ENCODE measurements at places on chromosomes 4 and X.

DNA sequence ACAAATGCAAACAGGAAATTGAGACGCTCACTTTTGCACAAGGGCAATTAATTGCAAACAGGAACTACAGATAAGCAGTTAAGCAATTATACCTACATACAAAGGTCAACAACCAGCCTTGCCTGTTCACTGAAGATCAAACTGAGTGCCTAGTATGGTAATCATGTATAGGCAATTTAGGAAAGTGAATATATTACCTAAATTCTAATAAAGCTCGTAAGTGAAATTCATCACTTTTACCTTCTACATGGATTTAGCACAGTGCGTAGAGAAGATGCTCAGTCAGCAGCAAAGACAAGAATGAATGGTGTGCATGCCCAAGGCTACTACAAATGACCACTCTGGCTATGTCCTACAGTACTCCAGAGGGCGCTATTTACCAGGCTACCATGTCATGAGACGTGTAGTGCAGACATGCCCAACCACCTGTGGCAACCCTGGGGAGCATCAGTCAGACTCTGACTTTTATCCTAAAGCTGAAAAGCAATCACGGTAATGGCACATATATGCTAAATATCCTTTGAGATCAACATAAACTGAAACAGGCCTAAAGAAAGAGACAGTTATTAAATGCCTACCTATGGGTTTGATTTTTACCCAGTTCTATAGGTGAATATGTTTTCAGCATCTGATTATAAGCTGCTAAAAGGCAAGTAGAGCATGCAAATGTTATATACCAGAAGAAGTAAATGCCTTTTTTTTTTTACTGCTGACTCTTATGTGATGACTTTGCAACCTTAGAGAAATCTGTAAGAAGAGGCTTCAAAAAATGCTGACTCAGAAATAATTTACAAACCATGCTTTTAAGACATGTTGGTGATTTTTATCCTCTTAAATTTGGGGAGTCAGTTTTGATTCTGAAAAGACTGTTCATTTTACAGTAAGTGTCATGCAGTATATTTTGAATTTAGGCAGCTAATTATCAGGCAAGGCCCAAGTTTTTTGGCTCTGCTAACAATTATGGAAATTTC lies 178.0 kb downstream of the PPP3CA start:
- DNase-seq, result no peak

DNA sequence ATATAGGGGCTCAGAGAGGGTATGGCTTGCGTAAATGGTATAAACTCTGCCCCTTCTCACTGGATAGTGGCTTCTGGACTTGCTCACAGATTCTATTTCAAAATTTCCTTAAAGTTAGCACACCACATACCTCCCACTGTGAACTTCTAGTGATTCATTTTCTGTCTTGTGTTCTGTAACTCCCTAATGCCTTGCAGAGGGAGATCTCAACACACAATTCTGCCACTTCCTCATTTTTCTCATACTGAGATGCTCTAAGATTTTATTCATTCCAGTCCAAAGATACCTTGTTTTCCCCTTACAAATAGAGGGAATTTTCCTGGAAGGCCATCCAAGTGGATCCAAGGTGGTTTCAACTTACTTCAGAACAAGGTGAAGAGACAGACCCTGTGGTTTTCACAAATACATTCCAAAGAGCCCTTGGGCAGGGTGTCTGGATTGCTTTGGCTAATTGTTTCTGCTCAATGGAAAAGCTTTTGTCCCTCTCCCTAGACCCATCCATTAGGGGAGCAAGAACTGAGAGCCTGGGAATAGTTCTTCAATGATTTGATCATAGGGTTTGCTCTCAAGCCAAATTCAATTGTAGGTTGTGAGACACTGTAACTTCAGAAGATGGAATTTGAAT lies 52.1 kb upstream of the CAPN6 start:
- no peak for DNase-seq

DNA sequence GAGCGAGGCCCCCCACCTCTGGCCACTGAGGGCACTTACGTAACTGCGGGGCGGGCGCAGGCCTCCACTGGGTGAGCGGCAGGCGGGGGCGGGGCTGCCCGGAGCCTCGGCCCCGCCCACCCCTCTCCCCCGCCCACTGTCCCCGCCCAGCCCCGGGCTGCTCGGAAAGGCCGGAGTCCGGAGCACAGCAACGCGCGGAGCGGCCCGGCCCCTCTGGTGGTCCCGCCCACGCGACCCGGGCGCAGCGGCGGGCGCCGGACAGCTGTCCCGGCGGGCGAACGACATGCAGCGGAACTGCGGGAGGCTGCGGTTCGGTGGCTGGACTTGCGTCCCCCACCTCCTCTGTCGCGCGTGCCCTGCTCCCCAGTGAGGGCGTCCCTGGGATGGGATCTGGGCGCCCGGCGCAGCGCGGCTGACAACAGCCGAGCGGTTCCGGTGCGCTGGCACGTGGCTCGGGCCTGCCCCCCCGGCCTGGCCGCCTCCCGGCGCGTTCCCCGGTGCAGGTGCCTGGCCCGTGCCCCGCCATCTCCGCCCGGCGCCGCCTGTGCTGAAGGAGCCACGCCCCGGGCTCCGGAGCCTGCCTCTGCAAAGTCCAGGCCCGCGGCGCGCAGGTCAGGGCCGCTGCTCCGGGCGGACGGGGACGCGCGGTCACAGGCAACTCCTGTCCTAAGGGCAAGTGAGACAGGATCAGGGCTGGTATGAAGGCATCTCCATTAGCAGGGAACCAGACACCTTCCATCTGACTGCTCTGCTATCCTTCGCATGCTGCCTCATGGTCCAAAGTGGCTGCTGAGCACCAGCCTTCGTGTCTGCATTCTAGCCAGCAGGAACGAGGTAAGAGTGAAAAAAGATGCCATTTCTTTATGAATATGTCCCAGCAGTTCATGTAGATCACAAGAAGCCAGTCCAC lies 21.8 kb upstream of the JAKMIP1 start:
- no peak for DNase-seq

DNA sequence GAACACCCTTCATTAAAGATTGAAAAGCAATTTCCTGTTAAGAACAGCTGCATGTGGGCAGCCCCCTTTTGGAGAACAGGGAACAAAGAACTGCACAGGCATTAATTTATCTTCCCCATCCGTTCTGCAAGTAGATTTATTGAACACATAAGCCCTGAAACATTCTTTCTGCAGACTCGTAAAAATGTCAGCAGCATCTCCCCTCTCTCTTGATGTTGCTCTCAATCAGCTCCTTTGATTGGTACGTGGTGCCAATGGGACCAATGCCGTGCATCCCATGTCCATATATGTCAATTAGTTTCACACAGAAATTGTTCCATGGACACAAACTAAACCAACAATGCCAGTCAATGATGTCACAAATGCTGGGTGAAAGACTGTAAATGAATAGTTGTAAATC lies 228.5 kb upstream of the RASGEF1B start:
- DNase-seq, result no peak

DNA sequence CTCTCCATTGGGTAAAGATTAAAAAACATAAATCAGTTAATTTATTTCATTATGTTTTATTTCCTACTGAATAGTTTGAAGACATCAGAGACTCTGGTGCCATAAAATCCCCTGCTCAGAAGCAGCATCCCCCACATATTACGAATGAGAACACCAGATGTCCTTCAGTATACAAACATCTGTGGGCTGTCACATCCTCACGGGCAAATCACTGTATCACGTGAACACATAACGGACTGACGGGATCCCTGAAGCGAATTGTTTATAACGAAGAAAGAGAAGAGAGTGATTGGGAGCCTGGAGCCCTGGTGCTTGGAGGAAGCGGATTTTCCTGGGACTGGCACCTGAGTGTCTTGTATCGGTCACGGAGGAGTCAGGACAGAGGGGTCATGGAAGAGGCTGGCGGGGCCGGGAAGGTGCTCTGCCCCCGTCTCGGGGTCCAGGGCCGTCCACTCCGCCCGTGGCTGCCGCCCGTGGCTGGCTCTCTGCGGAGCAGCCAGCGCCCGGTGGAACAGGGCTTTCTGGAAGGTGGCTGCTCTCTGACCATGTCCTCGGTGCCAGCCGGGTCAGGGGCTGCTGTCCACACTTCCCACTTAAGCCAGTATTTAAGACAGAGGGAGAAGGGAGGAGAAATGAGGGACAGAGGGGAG lies 452.7 kb upstream of the FAT1 start:
- no peak for DNase-seq

GRCh38 chrX:68703369-68703768 lies 55.9 kb downstream of the STARD8 start:
- DNase-seq, result no peak

GRCh38 chr4:41213625-41214135 lies 662 bp downstream of the APBB2 start:
- DNase-seq, result no peak

- no peak for DNase-seq
Observed at GRCh38 chr4:24867251-24867650, 45.6 kb downstream of the CCDC149 start.

GRCh38 chr4:149910604-149911350 lies 95.1 kb upstream of the IQCM start:
- DNase-seq, result no peak

- DNase-seq, result no peak
Observed at GRCh38 chr4:163550869-163551267, 56.4 kb downstream of the TMA16 start.

- DNase-seq, result no peak
Observed at GRCh38 chr4:18041114-18041513, 19.6 kb upstream of the LCORL start.

GRCh38 chr4:55993994-55994663 lies 45.4 kb downstream of the CEP135 start:
- DNase-seq, result no peak

DNA sequence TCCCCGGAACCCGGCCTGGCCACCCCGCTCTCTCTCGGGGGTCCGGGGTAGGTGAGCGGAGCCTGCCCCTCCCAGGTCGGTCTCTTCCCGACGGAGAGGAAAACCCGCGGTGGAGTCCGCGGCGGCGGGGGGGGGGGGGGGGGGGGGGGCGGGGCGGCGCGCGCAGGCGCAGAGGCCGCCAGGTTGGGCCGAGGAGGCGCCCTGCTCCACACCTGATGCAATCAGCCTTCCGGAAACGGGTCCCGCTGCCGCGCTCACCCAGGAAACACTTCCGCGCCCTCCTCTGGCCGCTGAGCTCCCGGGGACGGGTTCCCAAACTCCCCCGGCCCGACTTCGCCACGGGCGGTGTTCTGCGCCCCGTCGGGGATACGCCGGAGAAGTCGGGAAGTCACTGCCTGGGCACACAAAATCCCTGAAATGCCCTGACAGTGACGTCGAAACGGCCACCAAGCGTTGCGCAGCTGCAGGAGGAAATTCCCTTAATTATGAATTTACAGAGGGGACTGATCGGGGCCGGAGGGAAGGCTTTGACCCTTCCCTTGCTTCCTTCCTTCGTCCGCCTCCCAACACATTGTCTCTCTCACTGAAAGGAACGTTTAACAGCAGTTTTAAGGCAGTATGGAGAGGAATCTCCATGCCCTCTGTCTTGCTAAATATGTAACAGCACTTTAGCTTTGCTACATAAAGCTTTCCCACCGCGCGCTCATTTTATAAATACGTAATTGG lies 2.1 kb upstream of the APBB2 start:
- DNase-seq, result no peak

GRCh38 chr4:121758925-121759568 lies 5.9 kb downstream of the SMIM43 start:
- DNase-seq, result no peak

GRCh38 chrX:132692066-132692465 lies 203.2 kb upstream of the MBNL3 start:
- no peak for DNase-seq

GRCh38 chrX:9557091-9557490 lies 92.2 kb downstream of the TBL1X start:
- no peak for DNase-seq

GRCh38 chr4:26174027-26174426 lies 146.8 kb upstream of the RBPJ start:
- DNase-seq, result no peak

- no peak for DNase-seq
Observed at GRCh38 chr4:124083711-124084110, 628.8 kb downstream of the ANKRD50 start.

GRCh38 chr4:3243136-3243780 lies 5.7 kb upstream of the MSANTD1 start:
- DNase-seq, result no peak

DNA sequence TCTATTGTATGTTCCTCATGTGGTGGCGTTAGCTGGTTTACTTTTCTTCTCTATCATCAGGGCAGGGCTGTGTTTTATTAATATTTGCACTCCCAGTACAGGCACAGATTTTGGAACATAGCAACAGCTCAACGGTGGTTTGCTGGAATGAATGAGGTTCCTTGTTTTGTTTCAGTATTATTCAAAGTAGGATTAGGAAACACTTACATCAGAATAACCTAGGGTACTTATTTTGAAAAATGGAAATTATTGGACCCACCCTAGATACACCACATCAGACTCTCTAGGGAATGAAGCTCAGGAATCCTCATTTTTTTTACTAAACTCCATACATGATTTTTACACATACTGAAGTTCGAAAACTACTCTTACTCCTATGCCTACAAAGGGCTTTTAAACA lies 108.8 kb upstream of the ENPEP start:
- no peak for DNase-seq

GRCh38 chr4:93199492-93199891 lies 629.1 kb upstream of the ATOH1 start:
- no peak for DNase-seq

- DNase-seq, result no peak
Observed at GRCh38 chr4:33226783-33227182, 2506.6 kb downstream of the PCDH7 start.

DNA sequence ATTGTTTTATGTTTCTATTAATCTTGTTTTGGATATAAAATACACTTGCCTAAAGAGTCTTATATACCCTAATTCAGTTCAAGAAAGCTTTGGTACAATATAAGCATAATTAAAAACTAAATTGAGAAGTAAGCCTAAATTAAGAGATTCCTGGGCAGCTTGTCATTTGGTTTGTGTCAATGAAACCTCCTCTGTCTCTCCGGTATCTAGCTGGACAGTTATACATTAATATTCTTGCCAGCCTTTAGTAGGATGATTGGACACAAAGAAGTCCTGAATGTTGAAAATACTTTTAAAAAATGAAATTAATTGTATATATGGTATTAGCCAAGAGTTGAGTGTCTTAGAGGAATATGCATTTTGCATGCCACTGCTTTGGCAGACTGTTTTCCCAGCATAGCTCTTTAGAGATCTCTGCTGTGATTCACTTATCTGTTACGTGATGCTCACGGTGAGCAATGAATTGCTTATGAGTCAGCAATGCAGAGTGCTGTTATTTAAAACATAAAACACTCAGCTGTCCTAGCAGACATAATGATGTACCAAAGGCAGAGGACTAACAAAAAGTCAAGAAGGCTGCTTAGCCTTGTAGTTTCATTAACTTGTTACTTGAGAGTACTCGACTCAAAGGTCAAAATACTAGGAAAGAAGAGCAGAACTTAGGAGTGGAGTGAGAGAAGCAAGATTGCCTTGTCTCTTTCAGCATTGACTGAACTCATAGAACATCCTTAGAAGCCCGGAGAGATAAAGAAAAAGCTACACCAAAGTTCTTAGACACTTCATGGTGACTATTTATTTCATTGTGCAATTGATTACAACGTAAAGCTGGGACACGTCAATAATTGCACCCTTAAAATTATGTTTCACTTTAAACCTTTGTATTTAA lies 1296.1 kb upstream of the PCDH7 start:
- no peak for DNase-seq
